Amniotic epithelial cell (primary cell): ENCODE measurements at places on chromosomes 7 and 10.
A peak's percentile ranks its signal among the peaks of the same experiment; 100 is the strongest.

DNA sequence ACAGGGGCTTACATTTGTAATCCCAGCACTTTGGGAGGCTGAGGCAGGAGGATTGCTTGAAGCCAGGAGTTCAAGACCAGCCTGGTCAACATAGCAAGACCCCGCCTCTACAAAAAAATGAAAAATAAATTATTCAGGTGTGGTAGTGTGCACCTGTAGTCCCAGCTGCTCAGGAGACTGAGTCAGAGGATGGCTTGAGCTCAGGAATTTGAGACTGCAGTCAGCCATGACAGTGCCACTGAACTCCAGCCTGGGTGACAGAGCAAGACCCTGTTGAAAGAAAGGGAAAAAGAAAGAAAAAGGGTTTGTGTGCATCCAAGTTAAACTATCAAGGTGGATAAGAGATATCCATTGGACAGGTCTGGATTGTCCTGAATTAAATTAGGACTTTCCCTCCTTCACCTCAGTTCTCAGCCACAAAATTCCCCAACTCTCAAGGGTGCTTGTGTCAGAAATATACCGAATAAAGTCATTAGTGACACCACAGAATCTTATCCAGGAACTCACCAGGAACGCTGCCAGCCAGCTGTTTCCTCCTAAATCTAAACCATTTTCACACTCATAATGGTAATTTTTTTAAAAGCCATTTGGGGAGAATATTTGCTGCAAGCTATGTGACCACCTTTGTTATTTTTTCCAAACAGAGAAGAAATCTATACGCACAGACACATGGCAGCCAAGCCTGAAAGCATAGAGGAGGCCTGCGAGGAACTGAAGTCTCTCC lies 12.0 kb downstream of the AFAP1L2 start:
- no peak for DNase-seq

DNA sequence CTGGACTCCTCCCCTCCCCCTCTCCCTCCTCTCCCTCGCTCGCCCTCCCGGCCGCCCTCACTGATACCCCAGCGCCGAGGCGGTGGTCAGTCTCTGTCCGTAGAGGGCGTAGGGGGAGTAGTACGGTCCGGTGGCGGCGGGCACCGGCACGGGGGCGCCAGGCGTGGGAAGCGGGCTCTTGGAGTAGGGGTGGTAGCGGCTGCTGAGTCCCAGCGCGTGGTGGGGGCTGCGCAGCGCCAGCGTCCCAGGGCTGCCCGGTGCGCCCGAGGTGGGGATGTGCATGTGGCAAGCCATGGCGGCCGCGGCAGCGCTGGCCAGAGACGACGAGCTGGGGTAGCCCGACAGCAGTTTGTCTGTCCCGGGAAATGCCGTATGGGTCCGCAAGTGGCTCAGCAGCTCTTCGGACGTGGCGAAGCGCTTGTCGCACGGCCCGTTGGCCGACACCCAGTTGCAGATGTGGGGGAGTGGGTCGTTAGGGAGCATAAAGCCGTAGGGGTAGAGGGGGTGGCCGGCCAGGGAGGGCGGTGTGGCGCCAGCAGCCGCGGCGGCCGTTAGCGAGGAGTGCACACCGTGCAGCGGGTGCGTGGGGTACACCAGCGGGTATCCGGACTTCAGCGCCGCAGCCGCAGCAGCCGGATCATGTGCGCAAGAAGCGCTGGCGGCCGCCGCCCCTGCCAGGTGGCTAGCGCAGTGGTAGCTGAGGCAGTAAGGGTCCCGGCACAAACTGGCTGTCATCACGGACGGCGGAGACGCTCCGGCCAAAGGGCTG lies 2.7 kb downstream of the ZNF503 start:
- DNase-seq, result no peak

DNA sequence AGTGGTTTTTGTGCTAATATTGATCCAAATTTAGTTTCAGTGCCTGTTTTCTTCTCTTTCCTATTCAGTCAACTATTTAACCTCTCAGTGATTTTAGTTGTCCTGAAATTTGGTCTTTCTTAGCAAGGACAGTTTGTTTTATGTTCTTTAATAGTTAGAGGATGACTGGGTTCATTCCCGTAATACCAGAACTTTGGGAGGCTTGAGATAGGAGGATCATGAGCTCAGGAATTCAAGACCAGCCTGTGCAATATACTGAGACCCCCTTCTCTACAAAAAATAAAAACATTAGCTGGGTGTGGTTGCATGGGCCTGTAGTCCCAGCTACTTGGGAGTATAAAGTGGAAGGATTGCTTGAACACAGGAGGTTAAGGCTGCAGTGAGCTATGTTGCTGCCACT lies 148.3 kb downstream of the EXOC4 start:
- DNase-seq, result no peak

- DNase-seq, result no peak
Measured at GRCh38 chr10:70551466-70551865, 51.1 kb downstream of the PRF1 start.

GRCh38 chr10:108545921-108546320 lies 1377.4 kb downstream of the XPNPEP1 start:
- no peak for DNase-seq

DNA sequence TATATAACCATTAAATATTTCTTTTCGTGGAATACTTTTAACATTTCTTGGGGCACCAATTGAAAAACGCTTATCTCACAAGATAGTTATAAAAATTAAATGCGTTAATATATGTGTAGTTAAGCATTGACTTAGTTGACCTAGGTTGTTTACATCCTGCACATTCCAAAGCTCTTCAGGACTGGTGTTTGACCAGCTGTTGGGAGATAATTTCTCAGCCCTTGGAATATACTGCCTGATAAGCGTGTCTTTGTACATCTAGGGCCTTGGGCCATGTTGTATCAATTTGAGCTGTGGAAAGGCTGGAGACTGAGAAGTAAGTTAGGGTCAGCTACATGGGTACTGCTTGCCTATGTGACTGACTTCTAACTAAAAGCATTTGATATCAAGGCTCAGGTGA lies 90.0 kb upstream of the AOAH start:
- DNase-seq, result no peak

DNA sequence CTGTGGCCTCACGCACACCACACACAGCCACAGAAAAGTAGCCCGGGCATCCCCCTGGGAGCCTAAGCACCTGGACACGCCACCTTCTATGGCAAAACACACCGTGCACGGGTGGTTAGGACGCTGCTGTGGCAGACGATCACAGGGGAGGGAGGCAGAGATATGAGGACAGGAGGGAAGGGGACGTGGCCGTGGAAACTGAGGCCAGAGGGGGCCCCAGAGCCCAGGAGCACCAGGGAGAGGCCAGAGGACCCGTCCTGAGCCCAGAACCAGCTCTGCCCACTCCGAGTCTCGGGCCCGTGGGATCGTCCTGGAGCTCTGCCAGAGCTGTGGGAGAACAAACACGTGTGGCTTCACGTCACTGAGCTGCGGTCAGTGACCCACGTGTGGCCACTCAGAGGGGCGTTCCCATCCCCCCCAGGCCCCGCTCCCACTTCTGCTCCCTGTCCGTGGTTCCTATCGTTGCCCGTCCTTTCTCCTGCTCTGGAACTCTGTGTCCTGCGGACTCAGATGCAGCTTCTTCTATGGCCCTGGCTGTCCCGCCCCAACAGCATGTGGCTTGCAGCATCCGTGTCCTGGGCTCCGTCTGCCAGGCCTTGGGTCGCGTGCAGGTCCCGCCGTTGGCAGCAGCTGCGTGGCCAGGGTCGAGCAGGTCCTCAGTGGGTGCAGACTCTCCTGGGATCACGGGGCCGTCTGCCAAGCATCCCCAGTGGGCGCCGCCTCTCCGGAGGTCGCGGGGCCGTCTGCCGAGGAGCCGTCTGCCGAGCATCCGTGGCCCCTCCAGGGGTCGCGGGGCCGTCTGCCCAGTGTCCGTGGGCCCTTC lies 31.0 kb downstream of the GET4 start:
- no peak for DNase-seq

DNA sequence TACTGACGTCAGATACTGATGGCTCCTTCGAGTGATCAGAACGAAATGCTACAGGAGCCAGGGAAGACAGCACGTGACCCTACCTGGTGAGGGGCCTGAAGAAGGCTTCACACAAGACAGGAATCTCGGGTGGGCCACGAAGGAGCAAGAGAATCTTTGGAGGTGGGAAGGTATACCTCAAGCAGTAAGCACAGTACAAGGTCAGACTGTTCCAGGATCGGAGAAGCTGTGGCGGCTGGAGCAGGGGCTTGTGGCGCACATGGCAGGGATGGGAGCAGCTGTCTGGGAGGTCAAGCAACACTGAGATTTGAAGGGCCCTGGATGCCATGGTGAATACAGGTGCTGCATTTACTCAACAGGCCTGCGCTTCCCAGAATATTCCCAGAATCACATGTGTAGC lies 45.4 kb downstream of the C10orf143 start:
- no peak for DNase-seq

GRCh38 chr10:118394301-118395200 lies 52.4 kb upstream of the FAM204A start:
- no peak for DNase-seq

GRCh38 chr10:28761084-28761846 lies 83.9 kb downstream of the BAMBI start:
- peak; percentile 15 for DNase-seq

GRCh38 chr10:80964955-80965614 lies 427.4 kb downstream of the SH2D4B start:
- no peak for DNase-seq

DNA sequence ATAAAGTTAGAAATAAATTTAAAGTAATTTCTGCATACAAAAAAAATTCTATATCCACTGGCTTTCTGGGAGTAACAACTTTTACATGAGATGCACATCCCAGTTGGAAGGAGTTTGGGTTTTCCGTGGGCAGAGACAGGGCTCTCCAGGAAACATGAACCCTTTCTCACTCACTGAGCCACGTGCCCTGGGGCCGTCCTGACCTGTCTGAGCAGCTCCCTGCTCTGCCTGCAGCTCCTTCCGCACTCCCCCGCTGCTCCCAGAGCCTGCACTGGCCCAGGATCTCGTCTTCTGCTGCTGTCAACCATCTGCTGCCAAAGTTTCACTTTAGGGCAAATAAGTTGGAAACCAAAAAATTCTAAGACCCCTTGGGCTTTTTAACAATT lies 169.1 kb downstream of the DIP2C start:
- no peak for DNase-seq

- DNase-seq, result no peak
Measured at GRCh38 chr7:112262855-112263487, 56.5 kb downstream of the ZNF277 start.

GRCh38 chr7:104032486-104032885 lies 43.0 kb upstream of the RELN start:
- no peak for DNase-seq

GRCh38 chr10:44910602-44911001 lies 535 bp upstream of the TMEM72 start:
- no peak for DNase-seq

DNA sequence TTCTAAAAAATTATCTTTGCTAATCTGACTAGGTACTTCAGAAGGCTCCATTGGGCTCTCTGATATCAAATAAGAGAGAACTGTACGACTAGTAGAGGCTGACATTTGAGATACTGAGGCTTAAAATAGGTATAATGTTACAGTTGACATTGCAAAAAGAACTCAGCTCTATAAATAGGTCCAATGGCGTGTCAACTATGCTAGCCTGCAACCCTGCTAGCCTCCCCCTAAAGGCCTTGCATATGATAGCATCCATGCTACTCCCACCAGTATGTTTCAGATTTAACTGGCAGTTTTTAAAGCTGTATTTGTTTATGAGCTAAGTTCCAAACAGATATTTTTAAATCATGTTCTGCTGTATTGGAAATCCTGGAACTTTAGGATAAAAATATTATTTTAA lies at the start of gene PPP1R3A:
TSS of gene PPP1R3A (minus strand) at position 64 of the 400 bp plus-strand sequence. CDS start at position 51, 13 bp downstream.
- no peak for DNase-seq

DNA sequence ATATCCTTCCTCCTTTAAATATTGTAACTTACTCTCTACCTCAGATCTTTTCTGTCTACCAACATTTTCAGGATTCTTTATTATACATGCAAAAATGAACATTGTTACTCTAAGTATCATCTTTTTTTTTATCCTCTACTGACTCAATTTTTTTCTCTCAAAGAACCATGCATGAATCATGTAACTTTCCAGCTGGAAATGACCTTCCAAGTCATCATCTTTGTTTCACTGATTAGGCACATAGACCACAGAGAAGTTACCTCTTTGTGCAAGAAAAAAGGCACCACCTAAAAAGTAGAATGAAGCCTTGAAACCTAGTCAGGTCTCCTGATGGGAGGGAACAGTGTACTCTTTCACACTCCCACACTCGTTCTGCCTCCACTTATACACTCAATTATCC lies 234.9 kb downstream of the HGF start:
- peak; percentile 17 for DNase-seq

- DNase-seq, result no peak
Measured at GRCh38 chr7:138170298-138170697, 94.0 kb downstream of the AKR1D1 start.

- DNase-seq, result peak; percentile 29
Measured at GRCh38 chr10:68043030-68043429, 32.1 kb downstream of the HERC4 start.

- no peak for DNase-seq
Measured at GRCh38 chr7:157612664-157613561, 276.1 kb downstream of the DNAJB6 start.

GRCh38 chr10:3067859-3068179 lies 471 bp downstream of the PFKP start:
- DNase-seq, result no peak

DNA sequence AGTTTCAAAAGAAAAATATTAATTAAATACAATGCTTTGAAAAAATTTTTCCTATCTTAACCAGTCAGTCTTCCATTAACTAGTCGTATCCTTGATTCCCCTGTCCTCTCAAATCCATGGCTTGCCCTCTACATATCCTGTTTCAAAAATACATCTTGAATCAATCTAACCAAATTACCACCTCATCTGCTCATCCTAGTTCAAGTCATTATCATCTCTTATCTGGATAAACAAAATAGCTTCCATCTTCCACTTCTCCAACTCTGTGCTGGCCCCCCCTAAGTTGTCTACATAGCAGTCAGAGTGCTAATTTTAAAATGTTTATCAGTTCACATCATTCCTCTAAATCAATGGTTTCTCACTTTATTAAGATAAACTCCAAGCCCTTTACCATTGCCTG lies 125.4 kb downstream of the HBP1 start:
- no peak for DNase-seq

GRCh38 chr7:133165001-133165400 lies 83.1 kb upstream of the CHCHD3 start:
- no peak for DNase-seq

- DNase-seq, result no peak
Measured at GRCh38 chr10:53667063-53667462, 894.5 kb upstream of the MBL2 start.

GRCh38 chr10:33052263-33052875 lies 94.3 kb upstream of the ITGB1 start:
- DNase-seq, result no peak

- no peak for DNase-seq
Measured at GRCh38 chr10:12690525-12691126, 310.9 kb downstream of the CCDC3 start.

GRCh38 chr10:95697429-95697828 lies 3.7 kb upstream of the TCTN3 start:
- DNase-seq, result no peak

- DNase-seq, result no peak
Measured at GRCh38 chr7:27121684-27122076, 8.9 kb downstream of the HOXA4 start.
